Hypothalamus (tissue), 51 donors: ENCODE measurements at places on chromosomes 1 and 21.

- no peak for DNase-seq
Measured at GRCh38 chr1:228735871-228736586, 750 bp downstream of the RHOU start.

DNA sequence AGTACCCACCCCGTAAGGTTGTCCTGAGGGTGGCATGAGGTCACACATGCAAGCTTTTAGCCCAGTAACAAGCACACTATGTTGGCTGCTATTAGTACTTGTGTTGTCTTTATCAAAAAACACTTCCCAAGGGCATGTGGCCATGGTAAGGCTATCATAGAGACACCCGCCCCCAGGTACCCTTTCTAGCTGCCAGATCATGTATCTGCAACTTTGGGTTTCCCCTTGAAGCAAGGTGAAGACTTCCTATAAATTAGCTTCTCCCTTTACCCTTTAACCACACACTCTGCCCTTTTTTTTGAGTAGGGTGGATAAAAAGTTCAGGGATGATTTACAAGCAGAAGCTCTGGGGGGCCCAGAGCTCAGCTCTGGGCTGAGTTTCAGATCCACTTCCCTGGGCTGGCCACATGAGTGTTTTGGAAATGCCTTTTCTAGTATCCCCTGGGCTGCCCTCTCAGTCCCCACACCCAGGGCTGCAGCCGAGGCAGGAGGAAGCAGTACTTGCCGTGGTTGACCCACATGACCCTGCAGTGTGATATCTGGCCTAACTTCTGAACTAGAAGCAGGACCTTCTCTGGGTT is 2.0 kb downstream of the ZDHHC18 start:
- DNase-seq = no peak

- no peak for DNase-seq
Measured at GRCh38 chr1:34591751-34592629, 162.9 kb upstream of the GJB5 start.

GRCh38 chr1:227561241-227561907 is 2.0 kb upstream of the ZNF678 start:
- DNase-seq = no peak

GRCh38 chr1:90507173-90507572 is 209.9 kb downstream of the BARHL2 start:
- no peak for DNase-seq

GRCh38 chr1:207752456-207752998 is 673 bp downstream of the CD46 start:
- DNase-seq = peak; percentile 13

DNA sequence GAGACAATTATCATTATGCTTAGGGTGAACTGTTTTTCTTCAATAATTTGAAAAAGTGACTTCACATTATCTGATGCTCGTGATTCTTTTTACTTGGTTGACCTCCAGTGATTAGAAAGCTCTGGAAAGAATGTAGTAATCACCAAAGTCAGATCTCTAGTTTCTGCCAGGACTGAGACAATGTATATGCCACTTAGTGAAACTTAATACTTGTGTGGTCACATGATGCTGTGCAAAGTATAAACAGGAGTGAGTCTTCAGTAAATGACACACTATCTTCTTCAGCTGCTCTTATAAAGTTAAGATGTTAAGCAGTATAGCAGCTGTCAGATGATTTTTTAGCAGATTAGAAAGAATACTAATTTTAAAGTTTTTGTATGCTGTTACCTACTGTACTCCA is 17.2 kb downstream of the VCAM1 start:
- no peak for DNase-seq

- DNase-seq = no peak
Measured at GRCh38 chr1:3456449-3456963, 2.0 kb downstream of the ARHGEF16 start.

- DNase-seq = no peak
Measured at GRCh38 chr1:33727310-33727709, 136.6 kb upstream of the HMGB4 start.

DNA sequence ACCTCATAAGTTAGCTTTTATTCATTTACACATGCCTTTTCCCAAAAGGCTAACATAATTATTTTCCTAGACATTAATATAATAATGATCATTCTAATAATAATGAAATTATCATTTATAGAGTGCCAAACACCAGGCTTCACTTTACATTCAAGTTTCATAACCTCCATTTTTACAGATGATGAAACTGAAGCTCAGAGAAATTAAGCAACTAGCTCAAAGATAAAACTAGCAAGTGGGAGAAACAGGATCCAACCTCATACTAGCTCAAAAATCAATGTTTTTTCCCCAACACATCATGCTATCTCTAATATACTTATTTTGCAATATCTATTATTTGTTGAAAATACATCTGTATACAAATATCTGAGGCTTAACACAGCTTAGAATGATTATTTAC is 14.0 kb downstream of the LPGAT1 start:
- DNase-seq = no peak

- DNase-seq = no peak
Measured at GRCh38 chr1:6621429-6622391, 3.0 kb upstream of the THAP3 start.

DNA sequence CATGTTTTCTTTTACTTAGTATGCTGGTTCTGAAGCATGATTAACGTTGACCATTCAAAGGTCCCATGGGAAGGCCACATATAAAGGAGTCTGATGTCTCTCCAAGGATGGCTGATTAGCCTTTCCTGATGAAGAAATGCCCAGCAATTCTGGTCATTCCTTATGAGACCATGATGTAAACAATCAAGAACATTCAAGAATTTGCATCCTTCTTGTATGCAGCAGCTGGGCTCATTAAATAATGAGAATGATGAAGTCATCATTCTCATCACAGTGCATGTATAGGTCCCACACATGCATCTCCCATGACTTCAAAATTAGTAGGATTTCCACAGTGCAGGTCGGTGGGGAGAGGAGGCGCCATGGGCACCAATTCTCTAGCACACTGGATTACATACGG is 85.4 kb downstream of the APP start:
- no peak for DNase-seq

DNA sequence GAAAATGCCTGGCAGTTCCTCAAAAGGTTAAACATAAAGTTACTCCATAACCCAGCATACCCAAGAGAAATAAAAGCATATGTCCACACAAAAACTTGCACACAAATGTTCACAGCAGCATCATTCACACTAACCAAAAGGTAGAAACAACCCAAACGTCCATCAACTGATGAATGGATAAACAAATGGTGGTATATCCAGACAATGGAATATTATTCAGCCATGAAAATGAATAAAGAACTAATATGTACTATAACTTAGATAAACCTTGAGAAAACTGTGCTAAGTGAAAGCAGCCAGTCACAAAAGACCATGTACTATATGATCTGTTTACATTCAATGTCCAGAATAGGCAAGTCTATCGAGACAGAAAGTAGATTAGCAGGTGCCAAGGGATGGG is 60.4 kb downstream of the CAMK2N1 start:
- no peak for DNase-seq

GRCh38 chr1:202291001-202291400 is 50.7 kb downstream of the UBE2T start:
- no peak for DNase-seq

GRCh38 chr1:158916085-158916484 is 15.3 kb upstream of the PYHIN1 start:
- DNase-seq = no peak

DNA sequence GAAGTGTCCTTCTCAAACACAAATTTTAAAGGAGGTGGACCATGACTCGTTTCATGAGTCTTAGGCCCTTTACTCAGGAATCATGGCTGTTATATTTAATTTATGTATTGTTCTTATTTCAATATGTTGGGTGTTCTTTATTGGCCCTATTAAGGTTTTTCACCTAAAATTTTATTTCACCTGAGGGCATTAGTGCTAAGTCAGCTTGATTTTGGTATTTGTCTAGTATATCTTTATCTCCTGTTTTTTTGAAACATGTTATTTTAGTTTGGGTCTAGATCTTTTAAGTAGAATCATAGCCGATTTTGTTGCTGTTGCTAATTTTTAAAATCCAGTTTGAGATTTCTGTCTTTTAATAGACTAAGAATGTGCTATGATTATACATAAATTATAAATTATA is 430.4 kb downstream of the RPS6KC1 start:
- no peak for DNase-seq

- no peak for DNase-seq
Measured at GRCh38 chr1:225572422-225572821, 80.5 kb downstream of the ENAH start.

DNA sequence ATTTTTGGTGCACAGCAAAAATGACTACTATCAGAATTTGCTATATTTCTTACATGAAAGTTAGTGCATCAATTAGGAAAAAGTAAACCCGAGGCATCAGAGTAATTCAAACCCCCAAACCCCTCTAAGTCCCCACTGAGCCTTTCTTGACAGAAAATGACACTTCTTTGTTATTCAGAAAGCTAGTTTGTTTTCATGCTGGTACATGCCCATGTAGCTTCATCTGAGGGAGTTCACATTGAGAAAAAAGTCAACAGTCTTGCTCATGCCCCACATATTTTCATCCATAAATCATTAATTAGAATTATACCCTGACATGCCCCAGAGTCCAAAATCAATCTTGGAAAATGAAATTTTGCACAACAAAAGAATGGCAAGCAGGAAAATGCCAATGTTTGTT is 39.9 kb upstream of the PDC start:
- no peak for DNase-seq

DNA sequence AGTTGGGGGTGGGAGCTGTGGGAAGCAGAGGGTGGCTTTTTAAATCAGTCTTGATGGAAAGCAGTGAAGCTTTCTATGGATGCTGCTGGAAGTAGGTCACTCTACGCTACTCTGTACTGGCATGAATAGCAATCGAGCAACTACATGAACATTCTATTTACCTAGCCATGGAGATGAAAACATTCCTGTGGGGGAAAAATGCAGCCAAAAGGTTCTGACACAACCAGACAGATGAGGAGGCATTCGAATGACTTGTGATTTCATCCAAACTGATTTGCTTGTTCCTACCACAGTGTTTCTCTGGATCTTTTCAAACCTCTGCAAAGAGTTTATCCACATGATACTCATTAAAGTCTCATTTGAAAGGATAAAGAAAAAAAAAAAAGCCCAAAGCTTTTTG is 95.0 kb downstream of the ASTN1 start:
- DNase-seq = no peak

GRCh38 chr1:7418442-7419080 is 352.5 kb upstream of the VAMP3 start:
- DNase-seq = no peak

GRCh38 chr21:42592156-42592820 is 61.1 kb upstream of the PDE9A start:
- no peak for DNase-seq

GRCh38 chr1:35222322-35223083 is 29.6 kb upstream of the SFPQ start:
- no peak for DNase-seq

DNA sequence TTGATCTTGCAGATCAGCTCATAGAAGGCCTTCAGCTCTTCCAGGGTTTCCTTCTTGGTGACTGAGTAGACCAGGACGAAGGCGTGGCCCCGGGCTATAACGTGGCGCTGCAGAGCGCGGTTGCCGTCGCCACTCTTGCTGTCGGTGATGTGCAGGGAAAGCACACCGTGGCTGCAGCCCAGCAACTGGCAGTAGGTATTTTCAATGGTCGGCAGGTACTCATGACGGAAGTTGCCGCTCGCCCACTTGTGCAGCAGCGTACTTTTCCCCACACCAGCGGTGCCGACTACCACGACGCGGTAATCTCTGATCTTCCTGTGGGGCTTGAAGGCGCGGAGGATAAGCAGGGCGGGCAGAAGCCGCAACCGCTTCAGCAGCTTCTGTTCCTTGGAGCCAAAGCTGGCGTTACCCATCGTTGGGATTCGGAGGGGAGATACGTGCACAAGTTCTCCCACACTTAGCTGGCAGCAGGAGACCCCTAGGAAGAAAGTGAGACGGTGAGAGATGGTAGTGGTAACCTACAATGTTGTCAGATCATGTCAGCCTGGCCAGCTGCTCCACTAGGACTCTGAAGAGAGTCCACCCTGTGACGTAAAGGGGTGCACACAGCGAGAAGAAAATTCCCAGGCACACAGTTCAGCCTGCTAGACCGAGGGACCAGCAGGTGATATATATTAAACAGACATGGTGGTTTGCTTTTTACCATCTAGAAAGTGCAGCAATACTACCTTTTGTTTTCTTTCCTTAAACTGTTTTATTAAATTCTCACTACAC is 3.4 kb downstream of the DIRAS3 start:
- no peak for DNase-seq

GRCh38 chr1:45414746-45415145 is 74.5 kb upstream of the MUTYH start:
- DNase-seq = no peak

DNA sequence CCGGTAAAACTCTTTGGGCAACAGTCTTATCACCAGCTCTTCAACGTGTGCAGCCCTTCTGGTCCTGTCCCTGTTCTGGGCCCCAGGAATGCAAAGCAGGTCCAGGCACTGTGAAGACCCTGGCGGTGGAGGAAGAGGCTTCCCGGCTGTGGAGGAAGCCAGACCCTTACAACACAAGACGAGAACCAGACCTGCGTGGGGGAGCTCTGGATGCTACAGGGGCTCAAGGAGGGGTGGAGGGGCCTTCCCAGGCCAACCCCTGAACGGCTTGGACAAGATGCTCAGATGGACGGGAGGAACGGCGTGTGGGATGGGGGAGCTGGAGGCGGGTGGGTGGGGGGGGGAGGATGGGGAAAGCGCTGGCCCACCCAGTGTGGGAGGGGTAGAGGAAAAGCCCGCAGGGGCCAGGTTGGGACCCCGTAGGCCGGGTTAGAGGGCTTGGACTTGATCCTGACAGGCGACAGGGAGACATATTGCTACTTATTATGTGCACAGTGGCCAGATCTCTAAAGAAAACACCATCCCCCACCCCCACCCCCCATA is 5.1 kb upstream of the OLIG2 start:
- no peak for DNase-seq

- DNase-seq = no peak
Measured at GRCh38 chr1:19504796-19505692, 19.7 kb upstream of the CAPZB start.
